ENCODE measurements at places on chromosomes 13 and 19.

GRCh38 chr13:41608839-41609177, 151.5 kb downstream of the RGCC start:
- DNase-seq, result no peak

GRCh38 chr19:40460185-40460584, 5.4 kb downstream of the BLVRB start:
- no peak for DNase-seq

GRCh38 chr13:61692691-61693090, 277.0 kb upstream of the PCDH20 start:
- no peak for DNase-seq

DNA sequence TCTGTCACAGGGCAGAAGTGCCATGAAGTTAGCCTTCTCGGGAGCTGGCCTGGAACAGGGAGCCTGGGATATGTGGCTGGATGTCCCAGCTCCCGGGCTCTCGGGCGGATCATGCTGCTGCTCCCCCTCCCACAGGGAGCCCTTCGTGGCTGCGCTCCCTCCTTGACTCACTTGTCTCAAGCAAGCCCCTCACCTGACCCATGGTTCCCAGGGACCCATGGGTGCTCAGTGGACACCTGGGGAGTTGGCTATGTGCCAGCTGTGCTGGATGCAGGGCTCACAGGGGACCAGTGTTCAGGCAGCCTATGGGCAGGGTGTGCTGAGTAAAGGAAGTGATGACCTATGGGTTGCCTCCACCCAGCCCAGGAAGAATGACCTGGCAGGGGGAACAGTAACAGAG, 213.1 kb upstream of the SGCG start:
- no peak for DNase-seq

DNA sequence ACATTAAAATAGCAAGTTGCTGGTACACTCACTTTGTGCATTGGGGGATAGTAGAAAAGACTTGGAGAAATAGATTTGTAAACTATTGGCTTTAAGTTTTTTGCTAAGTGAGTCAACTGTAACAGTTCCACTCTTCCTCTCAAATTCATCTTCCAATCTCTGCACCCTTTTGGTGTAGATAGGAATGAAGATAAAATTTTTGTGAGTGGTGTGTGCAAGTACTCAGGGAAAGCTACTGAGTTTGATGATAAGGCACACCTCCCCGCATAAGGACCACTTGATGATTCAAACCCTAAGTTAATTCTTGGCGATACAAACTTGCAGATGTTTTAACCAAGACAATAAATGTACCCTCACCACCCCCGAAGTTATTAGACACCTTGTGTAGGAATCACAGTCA, 168.3 kb upstream of the SLITRK1 start:
- DNase-seq, result no peak

DNA sequence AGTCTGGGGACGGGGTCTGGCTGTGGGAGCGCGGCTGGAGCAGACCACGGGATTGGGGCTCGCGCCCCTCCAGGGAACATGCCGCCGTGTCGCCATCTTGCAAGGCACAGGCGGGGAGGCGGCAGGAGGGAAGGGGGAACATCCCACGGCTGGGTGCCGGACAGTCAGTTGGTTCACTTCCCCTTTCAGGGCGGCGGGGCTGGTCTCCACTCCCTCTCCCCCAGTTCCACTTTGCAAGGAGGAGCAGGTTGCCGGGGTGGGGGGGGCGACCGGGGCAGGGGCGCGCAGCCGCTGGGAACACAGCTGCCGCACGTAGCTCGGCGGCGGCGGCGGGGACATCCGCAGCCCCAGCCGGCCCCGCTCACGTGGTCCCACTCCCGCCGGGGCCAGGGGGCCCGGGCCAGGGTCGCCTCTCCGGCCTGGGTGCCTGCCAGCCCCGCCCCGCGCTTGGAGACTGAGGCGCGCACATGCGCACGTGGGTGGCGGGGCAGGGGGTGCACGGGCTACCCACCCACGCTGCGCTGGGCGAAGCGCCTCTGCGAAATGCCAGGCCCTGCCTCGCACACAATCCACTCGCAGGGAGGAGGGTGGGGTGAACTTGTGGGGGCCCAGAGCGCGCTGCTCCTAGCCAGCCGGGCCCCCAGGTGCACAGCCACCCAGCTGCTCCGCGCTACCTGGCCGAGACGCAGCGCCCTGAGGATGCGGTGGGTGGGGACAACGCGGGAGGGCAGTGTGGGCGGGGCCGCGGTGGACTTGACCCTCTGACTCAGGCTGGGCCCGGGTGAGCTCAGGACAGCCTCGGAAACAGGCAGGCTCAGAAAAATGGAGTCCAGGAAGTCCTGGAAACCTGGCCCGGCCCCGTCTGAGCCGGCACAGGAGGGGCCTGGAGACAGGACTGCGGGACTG, 6.4 kb downstream of the KLF16 start:
- peak; percentile 59 for DNase-seq

DNA sequence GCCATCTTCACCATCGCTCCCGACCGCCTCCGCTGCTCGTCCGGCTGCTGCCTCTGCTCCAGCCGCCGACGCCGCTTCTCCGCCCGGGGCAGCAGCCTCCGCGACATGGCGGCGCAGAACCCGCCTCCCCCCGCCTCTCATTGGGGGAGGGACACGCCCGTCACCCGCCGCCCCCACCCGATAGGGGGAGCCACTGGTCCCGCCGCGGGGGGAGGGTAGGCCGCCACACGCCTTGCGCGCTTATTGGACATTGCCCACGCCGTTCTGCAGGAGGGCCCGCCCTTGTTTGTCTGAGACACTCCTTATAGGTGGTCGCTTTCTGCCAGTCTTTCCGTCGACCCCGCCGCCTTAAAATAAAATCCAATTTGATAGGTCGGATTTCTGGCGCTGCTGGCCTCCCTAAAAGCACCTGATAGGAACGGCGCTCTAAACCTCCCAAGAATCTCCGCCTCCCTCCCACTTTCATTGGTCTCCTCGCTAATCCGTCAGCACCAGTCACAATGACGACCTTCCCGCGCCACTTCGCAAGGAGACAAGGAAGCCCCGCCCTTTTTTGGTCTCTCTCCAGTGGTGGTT, at the start of gene HNRNPL:
Gene HNRNPL, minus strand, starts transcription at position 127 of the 576 bp plus-strand sequence. Its CDS starts 20 bp downstream, at position 107.
- DNase-seq, result peak; percentile 99

GRCh38 chr19:53985863-53986262, 5.6 kb upstream of the CACNG6 start:
- DNase-seq, result no peak

GRCh38 chr13:101346161-101346560, 70.1 kb downstream of the NALCN start:
- DNase-seq, result no peak

DNA sequence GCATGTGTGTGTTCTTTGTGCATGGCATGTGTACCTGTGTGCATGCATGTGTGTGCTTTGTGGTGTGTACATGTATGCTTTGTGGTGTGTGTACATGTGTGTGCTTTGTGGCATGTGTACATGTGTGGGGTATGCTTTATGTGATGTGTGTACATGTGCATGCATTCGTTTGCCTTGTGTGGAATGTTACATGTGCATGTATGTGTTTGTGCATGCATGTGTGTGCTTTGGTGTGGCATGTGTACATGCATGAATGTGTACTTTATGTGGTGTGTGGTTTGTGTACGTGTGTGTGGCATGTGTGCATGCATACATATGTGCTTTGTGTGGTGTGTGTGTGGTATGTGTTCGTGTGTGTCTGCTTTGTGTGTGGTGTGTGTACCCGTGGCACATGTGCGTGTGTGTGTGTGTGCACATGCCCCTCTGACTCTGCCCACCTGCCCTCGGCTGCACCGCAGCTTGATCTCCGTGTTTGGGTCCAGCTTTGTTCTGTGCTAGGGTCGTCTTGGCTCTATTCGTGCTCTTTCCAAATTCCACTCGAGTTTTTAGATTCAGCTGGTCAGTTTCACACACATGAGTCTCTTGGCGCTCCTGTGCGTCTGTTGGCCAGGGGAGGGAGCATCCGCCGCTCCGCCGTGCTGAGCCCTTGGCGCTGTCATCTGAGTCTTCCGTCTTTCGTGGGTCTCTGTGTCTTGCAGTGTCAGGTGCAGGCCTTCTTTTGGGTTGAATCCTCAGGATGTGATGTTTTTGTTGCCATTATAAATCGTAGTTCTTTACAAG, 46.5 kb upstream of the TFDP1 start:
- no peak for DNase-seq

- no peak for DNase-seq
These were observed 60.7 kb downstream of the ZNF429 start for GRCh38 chr19:21566073-21566472.

DNA sequence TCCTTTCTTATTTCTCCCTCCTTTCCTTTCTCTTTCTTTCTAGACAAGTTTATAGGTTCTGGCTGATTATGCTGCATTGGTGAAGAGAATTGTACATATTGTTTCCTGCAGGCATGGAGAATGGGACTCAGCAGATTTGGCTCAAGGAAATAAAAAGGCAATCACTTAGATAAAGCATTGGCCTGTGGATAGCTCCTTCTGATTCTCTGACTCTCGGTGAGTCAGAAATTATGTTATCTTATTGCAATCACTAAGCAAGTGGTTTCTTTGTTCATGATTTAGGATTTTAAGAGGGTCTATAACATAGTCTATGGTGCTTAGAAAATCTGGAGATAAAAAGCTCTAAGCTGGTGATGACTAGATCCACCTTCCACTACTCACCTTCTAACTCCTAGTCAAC, 54.0 kb upstream of the POSTN start:
- no peak for DNase-seq

DNA sequence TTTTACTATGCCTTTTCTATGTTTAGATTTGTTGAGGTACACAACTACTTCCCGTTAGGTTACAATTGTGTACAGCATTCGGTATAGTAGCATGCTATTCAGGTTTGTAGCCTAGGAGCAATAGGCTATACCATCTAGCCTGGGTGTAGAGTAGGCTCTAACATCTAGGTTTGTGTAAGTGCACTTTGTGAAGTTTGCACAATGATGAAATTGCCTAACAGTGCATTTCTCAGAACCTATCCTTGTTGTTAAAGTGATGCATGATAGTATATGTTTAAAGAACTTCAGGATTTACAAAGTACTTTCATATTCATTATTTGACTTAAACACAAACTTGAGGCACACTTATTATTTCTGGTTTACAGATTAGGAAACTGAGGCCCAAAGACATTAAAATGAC, 11.5 kb upstream of the SERPINE3 start:
- DNase-seq, result no peak

DNA sequence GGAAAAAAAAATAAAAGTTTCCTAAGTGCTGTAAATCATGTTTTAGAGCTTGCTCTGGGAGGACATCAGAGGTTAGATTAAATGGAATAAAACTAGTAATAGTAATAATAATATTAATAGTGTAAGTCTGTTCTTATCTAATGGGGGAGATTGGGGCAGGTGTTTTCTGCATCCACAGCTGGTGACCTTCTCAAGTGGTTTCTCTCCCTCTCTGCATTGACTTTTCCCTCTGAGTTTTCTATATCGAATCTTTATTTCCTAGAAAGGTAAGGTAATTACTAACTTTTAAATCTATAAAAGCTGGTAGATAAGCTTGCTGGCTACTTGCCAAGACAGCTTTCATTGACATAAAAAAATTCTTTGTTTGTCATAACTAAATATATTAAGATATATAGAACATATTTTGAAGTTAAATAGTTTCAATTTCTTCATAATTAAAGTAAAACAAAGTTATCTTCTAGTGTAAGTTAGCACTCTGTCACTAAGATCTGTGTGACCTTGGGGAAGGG, 49.6 kb upstream of the DIAPH3 start:
- DNase-seq, result no peak

DNA sequence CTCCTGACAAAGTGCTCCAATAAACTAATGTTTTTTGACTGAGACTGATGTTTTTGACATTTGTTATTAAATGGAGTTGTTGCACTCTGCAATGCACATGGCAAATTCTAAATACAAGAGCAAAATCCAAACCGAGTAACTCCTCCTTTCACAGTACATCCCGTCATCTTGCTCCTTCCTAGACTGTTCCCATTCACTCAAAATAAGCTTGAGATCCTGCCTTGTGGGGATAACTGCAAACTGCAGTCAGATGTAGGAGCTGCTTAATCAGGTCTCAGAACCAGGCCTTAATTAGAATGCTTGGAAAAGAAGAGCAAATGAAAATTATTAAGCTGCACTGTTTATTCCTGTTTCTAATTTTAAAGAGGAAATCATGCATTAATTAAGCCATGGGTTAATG, 134.8 kb upstream of the SPRY2 start:
- DNase-seq, result no peak

GRCh38 chr13:103140001-103140671, 73.9 kb upstream of the SLC10A2 start:
- DNase-seq, result no peak

DNA sequence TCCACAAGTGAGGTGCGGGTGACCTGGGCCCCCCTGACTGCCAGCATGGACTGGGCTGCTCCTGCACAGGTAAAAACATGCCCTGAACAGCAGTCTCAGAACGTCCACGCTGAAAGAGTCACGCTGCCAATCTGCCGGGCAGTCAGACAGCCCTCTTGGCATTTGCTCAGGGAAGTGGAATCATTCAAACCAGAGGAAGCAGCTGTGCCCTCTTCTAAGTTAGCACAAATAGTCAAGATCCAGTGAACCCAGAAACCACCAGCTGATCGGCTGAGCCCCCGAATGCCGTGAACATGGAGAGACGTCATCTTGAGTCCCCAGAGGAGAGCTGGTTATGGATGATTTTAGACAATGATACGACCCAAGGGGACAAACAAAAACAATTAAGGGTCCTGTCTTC, 34.4 kb downstream of the KLF2 start:
- no peak for DNase-seq

DNA sequence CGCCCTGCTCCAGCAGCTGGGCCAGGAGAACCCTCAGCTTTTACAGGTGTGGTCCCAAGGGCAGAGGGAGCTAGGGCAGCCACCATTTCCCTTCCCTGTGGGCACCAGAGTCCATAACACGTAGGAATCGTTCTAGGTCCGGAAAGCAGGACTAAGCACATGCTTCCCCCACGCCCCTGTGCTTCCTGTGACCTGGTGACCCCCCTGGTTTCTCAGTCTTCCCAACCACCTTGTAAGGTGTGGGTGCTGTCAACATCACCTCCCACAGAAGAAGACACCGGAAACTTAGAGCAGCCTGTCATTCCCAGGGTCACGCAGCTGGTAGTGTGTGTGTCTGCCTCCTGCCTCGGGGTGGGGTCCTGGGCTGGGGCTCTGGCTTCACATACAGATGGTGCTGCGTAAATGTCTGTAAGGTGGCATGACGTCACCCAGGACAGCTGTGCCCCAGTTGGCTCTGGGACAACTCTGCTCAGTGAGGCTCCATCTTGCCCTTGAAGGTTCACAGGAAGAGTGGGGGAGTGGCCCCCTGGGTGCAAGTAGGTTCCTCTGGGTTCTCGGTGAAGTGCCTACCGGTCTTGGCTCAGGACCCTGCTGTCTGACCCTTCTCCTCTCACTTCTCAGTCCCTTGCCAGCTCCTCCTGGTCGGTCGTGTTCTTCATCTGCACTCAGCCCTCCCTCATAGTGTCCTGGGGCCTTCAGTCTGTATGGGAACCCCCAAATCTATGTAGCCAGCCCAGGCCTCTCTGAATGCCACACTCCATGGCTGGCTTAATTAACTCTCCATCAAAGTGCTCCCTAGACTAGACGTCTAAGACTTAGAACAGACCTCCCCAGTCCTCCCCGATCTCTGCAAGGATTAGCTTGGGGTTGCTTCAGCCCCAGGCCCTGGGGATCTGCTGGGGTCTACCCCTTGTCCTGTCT, 4.0 kb downstream of the RAD23A start:
- no peak for DNase-seq
